ENCODE measurements at places on chromosomes 3 and 15. TPM values are rescaled to one million over a fixed set of nuclear protein-coding genes. Genes with fewer than 3 reads are reported as not detected.

The MORC1 gene
- not detected for total RNA-seq

The RASL12 gene
- 50.5 TPM for total RNA-seq

The SKOR1 gene
- total RNA-seq = 0.17 TPM

DNA sequence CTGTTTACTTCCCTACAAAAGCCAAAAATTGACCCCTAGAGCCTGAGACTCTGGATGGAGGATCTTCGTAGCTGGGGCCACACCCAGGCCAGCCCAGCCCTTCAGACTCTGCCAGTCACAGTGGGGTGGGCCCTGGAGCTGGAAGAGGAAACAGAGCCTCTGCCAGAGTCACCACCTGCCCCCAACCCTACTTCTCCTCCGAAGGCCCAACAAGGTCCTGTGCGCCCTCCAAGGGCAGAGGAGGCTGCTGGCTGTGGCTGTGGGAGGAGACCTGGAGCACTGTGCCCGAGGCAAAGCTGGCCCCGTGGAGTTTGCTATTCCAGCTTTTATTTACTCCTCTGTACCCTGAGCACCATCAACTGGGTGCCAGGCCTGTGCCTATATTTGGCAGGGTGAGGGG is 19.0 kb downstream of the CISH start:
- no peak overlapping the region for H3K4me3 ChIP-seq
- no peaks in the 10 kb centered on the region for H3K4me1 ChIP-seq
- H3K36me3 ChIP-seq = no peaks in the 10 kb centered on the region
- no peak overlapping the region for H3K27ac ChIP-seq
- DNase-seq = no peak

DNA sequence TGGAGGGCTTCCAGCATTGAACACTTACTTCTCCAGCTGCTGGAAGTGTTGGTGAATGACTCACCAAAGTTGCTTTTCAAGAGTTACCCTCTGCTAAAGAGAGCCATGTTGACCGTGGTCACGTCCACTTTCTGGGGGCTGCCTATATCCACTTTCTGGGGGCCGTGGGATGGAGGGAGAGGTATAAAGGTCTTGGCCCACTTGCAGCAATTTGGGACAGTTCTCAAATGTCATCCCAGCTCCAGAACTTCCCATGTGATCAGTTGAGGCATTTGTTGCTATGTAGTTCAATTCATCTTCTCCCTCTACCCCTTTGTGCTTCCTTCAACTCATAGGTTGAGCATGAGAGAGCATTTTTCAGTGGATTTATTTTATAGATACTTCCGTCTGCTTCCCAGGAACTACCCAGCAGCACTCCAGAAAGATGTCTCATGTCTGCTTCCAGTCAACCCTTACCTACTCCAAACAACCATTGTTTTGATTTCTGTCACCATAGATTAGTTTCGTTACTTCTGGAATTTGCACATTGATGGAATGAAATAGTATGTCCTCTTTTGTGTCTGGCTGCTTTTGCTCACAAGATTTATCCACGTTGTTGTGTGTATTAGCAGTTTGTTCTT is 130.6 kb downstream of the TCF12 start:
- no peak overlapping the region for H3K27ac ChIP-seq
- no peaks in the 10 kb centered on the region for H3K4me1 ChIP-seq
- H3K27me3 ChIP-seq = no peaks in the 10 kb centered on the region
- peak; percentile 54 for DNase-seq

DNA sequence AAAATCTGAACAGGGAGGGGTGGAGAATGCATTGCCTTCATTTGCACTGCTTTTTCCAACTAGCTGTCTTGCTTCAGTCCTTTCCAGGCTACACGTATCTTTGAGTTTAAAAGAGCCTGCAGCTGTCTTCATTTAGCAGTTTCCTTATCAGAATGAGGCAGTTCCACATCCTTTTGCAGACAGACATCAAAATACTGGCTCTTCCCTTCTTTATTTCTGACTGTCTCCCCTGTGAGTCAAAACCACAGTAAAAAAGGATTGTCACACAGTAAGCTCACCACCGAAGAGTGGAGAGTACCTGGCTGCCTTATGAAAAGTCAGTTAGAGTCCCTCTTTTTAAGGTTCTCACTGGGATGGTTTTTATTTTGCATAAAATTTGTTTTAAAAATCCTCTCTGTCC is 205.5 kb upstream of the CD96 start:
- no peaks in the 10 kb centered on the region for H3K4me1 ChIP-seq
- H3K27ac ChIP-seq = no peak overlapping the region
- no peak overlapping the region for H3K4me3 ChIP-seq
- no peaks in the 10 kb centered on the region for H3K27me3 ChIP-seq
- no peaks in the 10 kb centered on the region for H3K36me3 ChIP-seq

- no peak overlapping the region for H3K27ac ChIP-seq
- H3K27me3 ChIP-seq = no peaks in the 10 kb centered on the region
- H3K36me3 ChIP-seq = peaks cover 11% of the 10 kb centered on the region
- DNase-seq = peak; percentile 38
- peaks cover 8% of the 10 kb centered on the region for H3K4me1 ChIP-seq
Measured at GRCh38 chr15:25693321-25694238, 169.5 kb downstream of the ATP10A start.

GRCh38 chr15:78004222-78004727 is 73.2 kb downstream of the TBC1D2B start:
- H3K4me3 ChIP-seq = no peak overlapping the region
- no peak overlapping the region for H3K27ac ChIP-seq
- peaks cover 21% of the 10 kb centered on the region for H3K4me1 ChIP-seq
- no peak for DNase-seq
- H3K27me3 ChIP-seq = no peaks in the 10 kb centered on the region

- H3K36me3 ChIP-seq = peaks cover 3% of the 10 kb centered on the region
- H3K27ac ChIP-seq = no peak overlapping the region
- H3K27me3 ChIP-seq = no peaks in the 10 kb centered on the region
- H3K4me3 ChIP-seq = no peak overlapping the region
Measured at GRCh38 chr3:16309558-16309957, 44.5 kb downstream of the OXNAD1 start.

DNA sequence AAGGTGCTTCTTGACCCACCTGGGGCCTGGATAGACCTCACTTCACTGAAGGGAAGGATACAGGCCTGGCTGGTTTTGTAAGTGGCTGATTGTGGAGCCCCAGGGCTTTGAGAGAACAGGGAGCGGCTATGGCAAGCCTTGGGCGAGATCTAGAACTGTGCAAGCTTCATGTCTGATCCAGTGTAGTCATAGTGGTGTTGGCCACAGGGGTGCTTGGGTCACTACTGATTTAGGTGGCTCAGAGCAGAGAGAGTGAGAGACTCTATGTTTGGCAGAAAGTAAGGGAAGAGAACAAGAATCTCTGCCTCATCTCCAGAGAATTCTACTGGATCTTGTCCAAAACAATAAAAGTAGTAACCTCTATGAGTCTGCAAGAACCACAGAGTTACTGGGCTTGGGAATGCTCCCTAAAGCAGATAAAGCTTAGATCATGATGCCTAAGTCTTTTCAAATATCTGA is 394.2 kb upstream of the EPHA3 start:
- no peaks in the 10 kb centered on the region for H3K27me3 ChIP-seq
- H3K4me3 ChIP-seq = no peak overlapping the region
- H3K27ac ChIP-seq = no peak overlapping the region
- H3K4me1 ChIP-seq = no peaks in the 10 kb centered on the region
- DNase-seq = peak; percentile 91

The CNTN4 gene
- 0.51 TPM for total RNA-seq

The GLDN gene
- 50.7 TPM for total RNA-seq

DNA sequence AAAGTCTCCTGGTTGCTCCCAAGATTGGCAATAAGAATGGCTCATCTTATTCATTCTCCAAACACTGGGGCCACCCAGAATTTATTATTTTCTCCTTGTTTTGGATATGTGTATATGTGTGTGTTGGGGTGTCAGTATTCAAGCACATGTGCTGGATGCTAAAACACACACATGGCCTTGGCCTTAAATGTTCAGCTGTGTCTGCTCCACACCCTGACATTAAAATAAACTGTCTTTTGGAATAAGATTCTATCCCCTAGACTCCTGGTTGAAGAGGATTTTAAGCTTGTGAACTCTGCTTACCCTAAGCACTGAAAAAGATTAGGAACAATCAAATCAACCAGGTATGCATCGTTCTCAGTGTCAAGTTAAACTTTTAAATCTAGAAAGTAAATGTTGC is 382.9 kb upstream of the MCTP2 start:
- no peaks in the 10 kb centered on the region for H3K36me3 ChIP-seq
- no peak overlapping the region for H3K4me3 ChIP-seq
- H3K4me1 ChIP-seq = no peaks in the 10 kb centered on the region
- H3K27me3 ChIP-seq = no peaks in the 10 kb centered on the region

- no peak for DNase-seq
- H3K27me3 ChIP-seq = no peaks in the 10 kb centered on the region
- H3K27ac ChIP-seq = no peak overlapping the region
Measured at GRCh38 chr3:178684881-178685590, 148.8 kb downstream of the KCNMB2 start.

GRCh38 chr15:85027033-85027380 is 45.4 kb downstream of the PDE8A start:
- H3K27ac ChIP-seq = no peak overlapping the region
- no peaks in the 10 kb centered on the region for H3K27me3 ChIP-seq
- peak; percentile 25 for DNase-seq
- H3K4me1 ChIP-seq = no peaks in the 10 kb centered on the region
- H3K4me3 ChIP-seq = no peak overlapping the region

DNA sequence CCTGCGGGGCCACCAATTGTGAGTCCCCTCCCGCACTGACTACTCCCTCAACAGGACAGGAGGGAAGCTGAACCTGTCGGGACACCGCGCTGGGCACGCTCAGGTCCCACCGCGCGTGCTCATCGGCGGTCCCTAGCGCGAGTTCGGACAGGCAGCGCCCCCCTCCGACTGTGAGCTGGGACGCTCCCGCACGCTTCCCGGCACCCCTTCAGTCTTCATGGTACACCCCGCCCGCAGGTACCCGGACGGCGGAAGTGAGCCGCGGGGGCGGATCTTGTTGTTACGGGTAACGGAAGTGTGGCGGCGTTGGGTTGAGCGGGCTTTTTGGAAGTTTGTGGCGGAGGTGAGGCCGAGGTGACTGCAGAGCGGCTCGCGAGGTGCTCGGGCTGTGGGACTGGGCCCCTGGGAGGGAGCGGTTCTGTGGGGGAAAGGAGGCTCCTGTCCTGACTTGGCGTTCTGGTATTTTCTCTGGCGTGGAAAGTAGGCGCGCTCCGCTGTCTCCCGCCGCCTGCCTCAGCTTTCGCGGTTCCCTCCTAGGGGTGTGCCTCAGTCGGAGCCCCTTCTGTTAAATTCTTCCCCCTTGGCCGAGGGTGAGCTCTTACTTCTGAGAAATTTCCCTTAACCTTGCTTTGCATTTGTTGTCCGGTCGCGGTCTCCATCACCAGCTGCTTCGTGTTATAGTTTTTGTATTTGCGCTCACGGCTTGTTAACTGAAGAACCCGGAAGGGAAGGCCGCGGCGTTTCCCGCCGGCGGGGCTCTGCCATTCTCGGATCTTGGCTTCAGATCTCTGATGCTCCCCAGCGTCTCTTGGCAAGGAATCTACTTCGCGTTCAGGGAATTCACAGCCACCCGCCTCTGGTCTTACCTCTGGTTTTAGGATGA is at the start of gene FANCI:
Gene FANCI, plus strand, starts transcription at position 289 of the 883 bp plus-strand sequence. CDS start 3,669 bp downstream, outside the sequence.
- peaks cover 3% of the 10 kb centered on the region for H3K4me1 ChIP-seq
- no peaks in the 10 kb centered on the region for H3K36me3 ChIP-seq
- H3K27ac ChIP-seq = peak within 1 kb of the TSS; percentile 46
- DNase-seq = peak; percentile 92
- H3K4me3 ChIP-seq = peak within 1 kb of the TSS; percentile 77

The USP50 gene
- total RNA-seq = not detected

GRCh38 chr3:76436894-76437293 is 603.0 kb upstream of the ROBO2 start:
- H3K4me3 ChIP-seq = no peak overlapping the region
- H3K27ac ChIP-seq = no peak overlapping the region
- no peaks in the 10 kb centered on the region for H3K4me1 ChIP-seq
- H3K36me3 ChIP-seq = no peaks in the 10 kb centered on the region
- H3K27me3 ChIP-seq = no peaks in the 10 kb centered on the region
- peak; percentile 16 for DNase-seq

The CIB2 gene
- 3.1 TPM for total RNA-seq

- peaks cover 2% of the 10 kb centered on the region for H3K4me1 ChIP-seq
- H3K36me3 ChIP-seq = peaks cover 2% of the 10 kb centered on the region
- no peaks in the 10 kb centered on the region for H3K27me3 ChIP-seq
- DNase-seq = peak; percentile 81
- no peak overlapping the region for H3K4me3 ChIP-seq
Measured at GRCh38 chr3:99789011-99789721, 28.5 kb upstream of the CMSS1 start.

DNA sequence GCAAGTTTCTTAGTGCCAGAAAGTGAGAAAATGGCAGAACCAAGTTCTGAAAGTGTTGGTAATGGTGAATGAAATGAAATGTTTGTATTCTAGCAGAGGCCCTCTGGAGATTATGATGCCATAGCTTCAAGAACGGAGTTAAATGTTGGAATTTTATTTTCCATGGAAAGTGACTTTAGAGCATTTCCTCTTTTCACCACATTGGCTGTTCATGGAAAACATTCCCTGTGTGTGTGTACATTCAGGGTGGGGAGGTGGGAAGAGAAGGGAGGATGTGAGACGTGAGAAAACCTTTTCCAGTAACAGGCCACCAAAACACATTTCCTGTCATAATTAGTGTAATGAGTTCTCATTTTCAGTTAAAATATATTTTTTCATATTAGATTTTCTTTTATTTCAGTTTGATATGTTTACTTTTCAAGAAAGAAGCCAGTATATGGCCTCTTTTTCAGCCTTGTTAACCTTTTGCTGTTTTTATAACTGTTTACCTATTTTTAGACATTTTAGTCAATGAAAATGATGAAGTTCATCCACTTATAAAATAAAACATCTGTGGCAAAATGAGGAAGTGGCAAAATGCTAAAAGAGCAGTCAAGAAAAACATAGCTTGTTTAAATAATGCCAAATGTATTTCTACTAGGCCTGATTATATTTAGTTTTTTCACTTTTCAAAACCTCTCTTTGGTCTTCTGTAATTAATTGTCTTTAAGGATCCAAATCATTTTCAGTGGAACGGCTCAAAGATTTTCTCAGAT is 21.6 kb downstream of the SAMMSON start:
- H3K4me1 ChIP-seq = no peaks in the 10 kb centered on the region
- no peaks in the 10 kb centered on the region for H3K27me3 ChIP-seq
- H3K36me3 ChIP-seq = no peaks in the 10 kb centered on the region
- no peak overlapping the region for H3K4me3 ChIP-seq

The DPPA4 gene
- total RNA-seq = 0.26 TPM

GRCh38 chr15:60326824-60327654 is 70.7 kb downstream of the ANXA2 start:
- H3K27me3 ChIP-seq = peaks cover 12% of the 10 kb centered on the region
- H3K4me3 ChIP-seq = no peak overlapping the region
- H3K36me3 ChIP-seq = no peaks in the 10 kb centered on the region
- no peaks in the 10 kb centered on the region for H3K4me1 ChIP-seq

- H3K27me3 ChIP-seq = no peaks in the 10 kb centered on the region
- H3K4me3 ChIP-seq = no peak overlapping the region
- no peak overlapping the region for H3K27ac ChIP-seq
- no peak for DNase-seq
- no peaks in the 10 kb centered on the region for H3K36me3 ChIP-seq
Measured at GRCh38 chr3:2023959-2024358, 74.7 kb upstream of the CNTN4 start.

The MTFMT gene
- total RNA-seq = 17.0 TPM
